ENCODE measurements at places on chromosomes 16 and 17.

DNA sequence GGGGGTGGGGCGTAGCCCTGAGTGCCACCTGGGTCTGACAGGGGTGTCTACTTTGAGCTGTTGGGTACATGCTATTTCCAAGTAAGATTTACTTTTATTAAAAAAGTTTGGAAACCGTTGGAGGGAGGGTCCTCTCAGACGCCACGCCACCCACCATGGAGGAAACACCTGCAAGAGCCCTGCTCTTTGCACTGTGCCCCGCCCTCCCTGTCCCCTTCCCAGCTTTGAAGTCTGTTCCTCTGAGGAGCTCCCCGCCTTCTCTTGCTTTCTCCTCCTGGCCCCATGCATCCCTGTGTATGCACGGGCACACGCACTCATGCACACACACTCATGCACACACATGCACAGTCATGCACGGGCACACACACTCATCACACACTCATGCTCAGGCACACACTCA lies 15.5 kb downstream of the ADGRG1 start:
- no peak for DNase-seq

GRCh38 chr17:79624718-79625478 lies 14.0 kb upstream of the RBFOX3 start:
- no peak for DNase-seq

GRCh38 chr17:65008882-65009281 lies 47.7 kb downstream of the GNA13 start:
- no peak for DNase-seq

GRCh38 chr17:69477204-69477902 lies 62.9 kb downstream of the MAP2K6 start:
- DNase-seq = no peak

GRCh38 chr17:67998466-67998865 lies 2.2 kb upstream of the C17orf58 start:
- DNase-seq = no peak

GRCh38 chr17:1714427-1714979 lies 4.3 kb upstream of the TLCD2 start:
- no peak for DNase-seq

- no peak for DNase-seq
These were observed 1.6 kb downstream of the RPL13 start for GRCh38 chr16:89561884-89562599.

DNA sequence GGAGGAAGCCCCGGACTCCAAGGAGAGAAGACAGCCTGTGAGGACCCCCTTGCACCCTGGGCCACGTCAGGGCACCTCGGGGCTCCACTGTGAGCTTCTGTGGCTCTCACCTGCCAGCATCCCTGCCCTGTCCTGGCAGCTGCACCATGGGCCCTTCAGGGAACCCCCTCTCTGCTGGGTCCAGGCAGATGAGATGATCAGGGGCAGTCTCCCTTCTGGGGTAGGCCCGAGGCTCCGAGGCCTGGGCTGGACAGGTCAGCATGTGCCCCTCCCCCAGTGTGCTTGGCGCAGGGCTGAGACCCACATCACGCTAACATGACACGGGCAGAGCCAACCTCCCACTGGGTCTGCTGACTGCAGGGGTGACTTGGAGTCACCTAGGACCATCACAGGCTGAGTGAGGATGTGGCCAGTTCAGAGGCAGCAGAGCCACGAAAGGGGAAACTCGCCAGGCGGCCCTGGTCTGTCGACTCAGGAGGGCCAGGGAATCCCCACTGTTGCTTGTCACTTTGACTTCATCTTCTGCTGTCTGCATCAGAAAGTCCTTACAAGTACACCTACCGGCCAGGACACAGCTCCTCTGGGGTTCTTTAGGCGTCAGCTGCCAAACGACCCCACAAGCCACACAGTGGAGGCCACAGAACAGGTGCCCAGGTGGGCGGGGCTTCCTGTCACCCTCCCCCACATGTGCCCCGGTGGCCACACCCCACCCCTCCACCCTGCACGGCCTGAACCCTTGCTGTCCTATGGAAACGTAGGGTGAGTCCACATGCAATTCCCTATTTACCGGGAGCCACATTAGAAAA lies 2.2 kb downstream of the GALNS start:
- no peak for DNase-seq

Data from stimulated activated CD8-positive, alpha-beta memory T cell treated with anti-CD3 and anti-CD28 coated beads, Interleukin-2, amount 100 ng/mL, for 1 hour (primary cell).